ENCODE measurements at places on chromosomes 12 and 14.
A peak's percentile ranks its signal among the peaks of the same experiment; 100 is the strongest.

GRCh38 chr12:28575593-28576205 is 385.4 kb downstream of the CCDC91 start:
- DNase-seq, result no peak

- no peak for DNase-seq
These were observed 83.8 kb downstream of the CCER1 start for GRCh38 chr12:90870971-90871725.

DNA sequence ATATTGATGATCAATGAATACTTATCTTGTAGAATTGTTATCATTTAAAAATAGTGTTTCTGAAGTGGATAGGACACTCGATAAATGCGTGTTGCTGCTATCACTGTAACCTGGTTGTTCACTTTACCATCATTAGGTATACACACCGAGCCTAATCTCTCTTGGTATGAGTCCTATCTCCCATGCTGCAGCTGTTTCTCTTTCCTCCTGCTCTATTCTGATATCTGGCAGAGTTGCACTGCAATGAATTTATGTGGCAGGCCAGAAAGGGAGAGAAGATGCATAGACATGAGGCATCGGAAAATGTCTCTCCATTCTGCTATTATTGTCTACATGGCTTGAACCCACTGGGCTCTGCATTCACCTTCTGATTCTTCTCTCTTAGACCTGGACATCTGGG is 26.7 kb downstream of the KCNK10 start:
- DNase-seq, result no peak

DNA sequence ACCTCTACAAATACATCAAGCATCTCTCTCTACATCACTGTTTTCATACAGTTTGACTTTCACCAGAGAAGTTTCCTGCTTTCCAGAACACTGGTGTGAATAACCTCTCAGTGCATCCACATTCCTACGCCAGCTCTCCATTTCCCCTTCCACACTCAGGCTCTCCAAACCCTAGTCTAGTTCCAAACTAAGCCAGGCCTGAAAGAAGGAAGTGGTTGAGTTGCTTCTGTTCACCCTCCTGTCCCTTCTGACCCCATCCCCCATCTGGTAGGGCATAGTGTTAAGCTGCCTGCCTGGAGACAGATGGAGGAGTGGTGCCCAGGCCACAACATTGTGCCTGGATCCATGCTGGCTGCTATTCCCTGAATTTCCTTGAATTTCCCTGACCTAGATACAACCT is 132.4 kb downstream of the GPR65 start:
- DNase-seq, result no peak

- no peak for DNase-seq
These were observed 34.4 kb upstream of the EPS8 start for GRCh38 chr12:15823360-15824128.

GRCh38 chr14:68282479-68283377 is 463.1 kb downstream of the RAD51B start:
- DNase-seq, result no peak

DNA sequence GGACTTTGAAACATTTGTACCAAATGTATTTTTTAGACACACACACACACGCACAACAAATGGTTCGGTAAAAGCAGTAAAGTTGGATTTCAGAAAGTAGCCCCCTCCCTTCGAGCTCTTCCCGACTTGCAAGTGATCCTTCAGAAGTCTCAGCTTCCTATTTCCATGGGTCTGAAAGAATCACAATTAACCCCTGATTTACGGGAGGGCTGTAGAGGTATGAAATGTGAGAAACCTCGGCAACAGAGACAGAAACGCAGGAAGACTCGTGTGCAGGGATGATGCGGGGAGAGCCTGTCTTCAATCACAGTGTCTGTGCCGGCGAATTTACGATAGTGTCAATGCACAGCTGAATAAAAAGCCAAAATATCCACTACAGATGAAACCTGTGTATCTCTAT is 60.7 kb upstream of the VRK1 start:
- DNase-seq, result peak; percentile 44

DNA sequence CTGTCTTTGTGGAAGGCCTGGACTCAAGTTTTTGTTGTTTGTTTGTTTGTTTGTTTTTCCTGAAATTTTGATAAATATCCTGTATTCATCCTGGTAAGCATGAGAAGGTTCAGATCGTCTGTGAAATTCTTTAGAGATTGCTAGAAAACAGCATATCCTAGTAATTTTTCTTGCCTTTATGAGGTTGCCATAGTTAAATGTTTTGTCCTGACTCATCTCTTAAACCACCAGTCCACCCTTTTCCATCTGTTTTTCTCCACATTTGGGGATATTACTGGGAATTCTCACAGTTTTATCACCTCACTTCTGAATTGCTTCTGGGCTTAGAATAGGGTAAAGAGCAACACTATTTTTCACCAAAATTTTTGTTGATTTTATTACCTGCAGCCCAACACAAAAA is 248.3 kb downstream of the FBXL14 start:
- no peak for DNase-seq

DNA sequence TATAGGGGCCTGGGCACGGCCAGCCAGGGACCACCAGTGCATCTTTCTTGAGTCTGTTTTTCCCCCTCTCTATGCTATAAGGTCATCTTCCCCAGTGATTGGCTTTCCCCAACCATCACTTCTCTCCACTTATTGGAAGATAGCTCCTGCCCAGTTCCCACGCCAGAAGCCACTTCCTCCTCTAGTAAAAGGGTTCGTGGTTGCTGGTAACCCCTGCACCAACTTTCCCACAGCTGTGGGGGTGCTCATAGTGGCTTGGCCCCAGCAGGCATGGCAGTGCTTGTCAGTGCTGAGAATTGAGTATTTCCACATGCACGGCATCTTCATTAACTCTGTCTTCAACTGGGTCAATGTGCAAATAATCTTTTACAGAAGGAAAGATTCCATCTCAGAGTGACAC is 215.4 kb downstream of the FOXN3 start:
- DNase-seq, result no peak

DNA sequence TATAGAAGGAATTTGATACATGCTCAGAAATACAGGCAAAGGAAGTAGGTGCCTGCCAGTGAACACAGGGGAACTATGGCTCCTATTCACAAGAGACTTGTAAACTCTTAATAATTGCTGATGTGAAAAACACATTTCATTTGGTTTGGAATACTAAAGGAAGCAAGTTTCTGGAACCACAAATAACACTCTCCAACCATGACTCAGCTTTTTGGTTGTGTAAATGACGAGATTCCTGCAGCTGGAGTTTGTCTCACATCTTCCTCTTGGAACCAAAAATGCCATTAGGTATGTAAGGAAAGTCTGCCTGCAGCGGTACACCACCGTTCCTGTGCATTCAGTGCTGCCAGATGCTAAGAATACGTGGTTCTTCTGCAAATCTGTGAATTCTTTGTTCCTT is 4.5 kb upstream of the OR11H6 start:
- no peak for DNase-seq

- DNase-seq, result no peak
These were observed 424.8 kb downstream of the RAD51B start for GRCh38 chr14:68244262-68244980.

DNA sequence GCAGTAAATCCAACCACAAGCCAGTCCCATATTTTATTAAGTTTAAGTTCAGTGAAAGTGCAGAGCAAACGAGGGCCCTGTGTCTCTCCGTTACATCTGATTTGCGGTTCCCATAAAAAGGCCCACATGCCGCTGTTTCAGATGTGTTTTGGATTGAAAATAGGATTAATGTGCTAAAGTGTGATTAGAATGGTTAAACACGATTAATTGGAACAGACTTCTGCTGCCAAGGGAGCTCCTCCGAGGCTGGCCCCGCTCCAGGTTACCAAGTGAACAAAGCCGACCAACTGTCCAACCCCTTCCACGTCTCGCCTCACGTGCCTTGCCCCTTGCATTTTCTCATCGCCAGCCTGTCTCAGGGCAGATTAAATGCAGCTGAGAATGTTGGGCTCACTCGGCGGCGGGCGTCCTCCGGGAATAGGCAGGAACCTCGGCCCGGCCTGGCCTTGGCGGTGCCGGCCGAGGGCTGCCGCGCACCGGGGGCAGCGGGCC is 166.5 kb upstream of the GSC start:
- peak; percentile 79 for DNase-seq

DNA sequence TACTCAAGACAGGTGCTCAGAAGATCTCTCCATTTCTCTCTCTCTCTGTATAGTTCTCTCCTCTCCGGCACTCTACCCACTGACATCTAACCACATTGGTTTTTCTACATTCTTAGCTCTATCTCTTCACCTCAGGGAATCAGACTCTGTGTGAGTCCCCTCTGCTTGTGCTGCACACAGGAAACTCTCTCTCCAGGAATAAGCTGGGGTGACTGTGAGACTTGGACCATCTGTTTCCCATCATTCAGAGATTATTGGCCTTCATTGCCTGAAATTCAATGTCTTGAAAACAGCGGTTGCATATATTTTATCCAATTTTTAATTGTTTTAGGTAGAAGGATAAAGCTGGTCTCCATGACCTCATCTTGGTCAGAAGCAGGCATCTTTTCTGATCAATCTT is 105.0 kb downstream of the SLC35F4 start:
- no peak for DNase-seq

GRCh38 chr12:49548822-49549648 is 10.2 kb downstream of the KCNH3 start:
- DNase-seq, result peak; percentile 74

- no peak for DNase-seq
These were observed 86.6 kb upstream of the AMIGO2 start for GRCh38 chr12:47166365-47166764.

DNA sequence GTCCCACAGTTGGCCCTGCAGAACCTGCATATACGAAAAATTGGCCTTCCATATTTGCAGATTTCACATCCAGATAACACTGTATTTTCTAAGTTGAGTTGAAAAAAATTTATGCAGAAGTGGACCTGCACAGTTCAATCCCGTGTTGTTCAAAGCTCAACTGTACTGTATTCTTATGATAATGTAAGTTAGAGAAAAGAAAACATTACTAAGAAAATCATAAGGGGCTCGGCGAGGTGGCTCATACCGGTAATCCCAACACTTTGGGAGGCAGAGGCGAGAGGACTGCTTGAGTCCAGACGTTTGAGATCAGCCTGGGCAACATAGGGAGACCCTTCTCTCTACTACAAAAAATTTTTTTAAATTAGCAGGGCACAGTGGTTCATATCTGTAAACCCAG is 18.2 kb upstream of the SLC35E3 start:
- no peak for DNase-seq

DNA sequence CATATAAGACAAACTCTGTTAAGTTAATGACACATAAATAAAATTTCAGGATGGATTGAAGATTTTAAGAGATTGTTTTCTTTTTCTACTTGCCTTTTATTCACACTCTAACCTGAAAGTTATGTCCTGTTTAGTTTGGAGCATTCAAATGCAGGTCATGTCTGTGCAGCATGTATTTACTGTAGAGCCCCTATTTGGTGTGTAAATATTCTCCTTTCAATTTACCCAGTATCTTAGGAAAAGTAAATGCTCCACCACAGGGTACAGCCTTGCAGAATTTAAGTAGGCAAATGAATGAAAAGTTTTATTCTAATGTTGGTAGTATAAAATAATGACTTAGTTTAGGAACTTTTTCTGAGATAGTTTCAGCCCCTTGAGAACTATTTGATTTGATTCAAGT is 6.2 kb upstream of the DCN start:
- no peak for DNase-seq

- DNase-seq, result no peak
These were observed 9.2 kb upstream of the PNMA1 start for GRCh38 chr14:73723406-73723796.

- DNase-seq, result no peak
These were observed 63.8 kb downstream of the MVK start for GRCh38 chr12:109637348-109637747.

- DNase-seq, result no peak
These were observed 120.3 kb upstream of the BCAT1 start for GRCh38 chr12:25069224-25069623.

GRCh38 chr14:64873506-64874219 is 6.0 kb downstream of the SPTB start:
- DNase-seq, result no peak

GRCh38 chr14:99401211-99401610 is 79.4 kb downstream of the SETD3 start:
- DNase-seq, result peak; percentile 62

DNA sequence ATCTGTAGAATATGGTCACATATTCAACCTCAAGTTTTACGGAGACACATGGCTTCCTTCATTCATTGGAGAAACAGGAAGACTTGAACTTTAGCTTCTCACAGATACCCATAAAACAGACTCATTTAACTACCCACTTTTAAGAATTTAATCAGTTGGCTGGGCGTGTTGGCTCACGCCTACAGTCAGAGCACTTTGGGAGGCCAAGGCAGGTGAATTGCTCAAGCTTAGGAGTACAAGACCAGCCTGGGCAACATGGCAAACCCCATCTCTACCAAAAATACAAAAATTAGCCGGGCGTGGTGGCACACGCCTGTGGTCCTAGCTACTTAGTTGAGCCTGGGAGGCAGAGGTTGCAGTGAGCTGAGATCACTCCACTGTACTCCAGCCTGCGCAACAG is 64.7 kb upstream of the STAC3 start:
- no peak for DNase-seq

DNA sequence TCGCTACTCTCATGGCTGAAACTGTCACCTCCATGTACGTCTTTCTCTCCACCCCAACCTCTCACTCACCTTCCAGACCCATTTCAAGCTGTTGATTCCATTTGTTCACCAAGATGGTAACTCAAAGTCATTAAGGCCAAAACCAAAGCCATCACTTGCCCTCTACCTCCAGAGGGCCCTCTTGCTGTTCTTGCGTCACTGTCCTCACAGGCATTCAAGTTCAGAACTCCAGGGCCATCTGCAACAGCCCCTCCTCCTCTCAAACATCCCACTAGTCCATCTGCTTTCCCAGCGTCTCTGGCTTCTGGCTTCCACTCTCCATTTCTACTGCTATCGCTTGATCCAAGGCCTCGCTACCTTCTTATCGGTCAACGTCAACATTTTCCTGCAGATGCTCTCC is 74.5 kb downstream of the VWF start:
- DNase-seq, result no peak

GRCh38 chr12:15672671-15673270 is 116.4 kb downstream of the EPS8 start:
- no peak for DNase-seq

DNA sequence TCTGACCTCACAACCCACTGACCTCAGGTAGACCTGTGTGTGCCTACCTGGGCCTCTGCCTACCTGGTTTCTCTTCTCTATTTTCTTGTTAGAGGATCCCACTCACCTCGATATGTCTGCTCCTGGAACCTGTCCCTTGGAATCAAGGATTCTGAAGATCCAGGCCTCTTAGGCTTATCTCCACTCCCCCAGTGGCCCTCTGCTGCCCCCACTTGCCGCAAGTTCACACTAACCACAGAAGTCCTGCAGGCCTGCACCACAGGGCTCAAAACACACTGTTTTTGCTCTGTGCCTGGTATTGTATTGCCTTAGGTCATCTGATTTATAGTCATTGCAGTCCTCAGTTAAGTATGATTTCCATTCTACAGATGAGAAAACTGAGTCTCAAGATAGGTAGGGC is 15.3 kb upstream of the NRXN3 start:
- DNase-seq, result peak; percentile 7

Data from kidney (tissue), 22 donors.